ENCODE measurements at places on chromosomes 1 and 21.

- no peak for DNase-seq
Observed at GRCh38 chr1:240820816-240821215, 208.9 kb upstream of the GREM2 start.

DNA sequence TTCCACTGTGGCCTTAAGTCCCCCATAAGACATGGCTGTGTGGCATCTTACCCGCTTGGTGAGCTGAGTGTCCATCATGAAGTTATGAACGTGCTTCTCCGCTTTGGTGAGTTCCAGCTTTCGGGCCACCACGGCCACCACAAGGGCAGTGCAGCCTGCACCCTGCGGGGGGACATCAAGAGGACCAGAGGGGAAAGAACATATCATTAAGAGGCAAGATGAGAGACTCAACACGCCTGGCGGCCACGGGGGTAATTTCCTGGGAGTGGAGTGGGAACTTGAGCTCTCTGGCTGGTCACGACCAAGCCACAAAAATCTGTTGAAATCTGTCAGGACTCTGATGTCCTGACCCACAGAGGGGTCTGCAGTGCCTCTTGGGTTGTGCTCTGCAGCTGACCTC is 117.9 kb upstream of the ADAR start:
- no peak for DNase-seq

GRCh38 chr1:222523852-222524251 is 24.1 kb downstream of the HHIPL2 start:
- DNase-seq: no peak

DNA sequence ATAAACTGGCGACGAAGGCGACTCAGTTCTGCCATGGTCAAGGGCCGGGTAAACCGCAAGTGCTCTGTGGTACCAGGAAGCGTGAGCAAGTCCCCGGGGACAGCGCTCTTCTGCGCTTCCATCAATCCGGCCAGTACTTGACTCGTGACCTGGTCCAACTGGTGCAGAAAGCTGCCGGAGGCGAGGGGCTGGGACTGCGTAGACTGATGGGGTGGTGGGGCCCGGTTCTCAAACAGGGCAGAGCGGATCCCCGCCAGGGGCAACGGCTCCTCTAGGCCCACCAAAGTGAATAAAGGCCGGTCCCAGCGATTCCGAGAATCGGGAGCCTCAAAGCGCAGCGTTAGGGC is 852 bp downstream of the KTI12 start:
- DNase-seq: no peak

DNA sequence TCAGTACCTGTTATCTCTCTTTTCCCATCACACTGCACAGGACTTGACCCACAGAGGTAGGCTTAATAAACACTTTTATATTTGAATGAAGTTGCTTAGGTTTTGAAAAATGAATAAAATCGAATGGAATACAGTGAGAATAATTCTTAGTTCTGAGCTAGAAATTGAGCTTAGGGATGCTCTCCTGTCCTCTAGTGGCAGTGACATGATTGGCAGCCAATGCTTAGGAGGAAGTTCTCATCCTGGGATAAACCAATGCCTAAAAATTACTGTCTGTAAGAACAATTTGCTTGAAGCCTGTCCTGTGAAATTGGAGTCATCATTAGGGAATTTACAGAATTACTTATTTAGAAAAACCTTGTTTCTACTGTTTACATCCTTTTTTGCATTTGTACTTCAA is 21.3 kb upstream of the CYP4X1 start:
- DNase-seq: no peak

DNA sequence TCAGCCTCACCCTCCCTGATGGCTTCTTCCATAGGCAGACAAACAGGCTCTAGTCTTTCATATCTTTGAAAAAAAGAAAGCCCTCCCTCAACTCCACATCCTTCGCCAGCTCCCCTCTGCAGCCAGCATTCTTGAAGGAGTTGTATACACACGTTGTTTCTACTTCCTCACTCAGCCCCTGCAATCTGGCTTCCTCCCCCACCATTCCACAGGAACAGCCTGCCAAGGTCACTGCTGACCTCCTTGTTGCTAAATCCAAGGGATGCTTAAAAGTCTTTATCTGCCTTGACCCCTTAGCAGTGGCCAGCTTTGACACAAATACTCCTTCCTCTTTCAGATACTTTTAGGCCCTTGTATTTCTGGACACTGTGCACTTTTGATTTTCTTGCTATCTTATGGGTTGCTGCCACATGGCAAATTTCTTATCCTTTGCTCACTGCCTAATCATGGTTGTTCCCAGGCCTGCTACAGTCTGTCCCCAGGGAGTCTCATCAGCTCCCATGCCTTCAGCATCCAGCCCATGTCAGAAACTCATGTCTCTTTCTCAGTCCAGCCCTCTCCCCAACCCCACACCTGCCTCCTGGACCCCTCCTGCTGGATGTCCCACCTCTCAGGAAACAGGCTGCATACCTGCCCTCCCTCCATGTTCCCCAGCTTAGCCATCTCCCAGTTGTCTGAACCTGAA is 8.3 kb downstream of the FAM229A start:
- no peak for DNase-seq

- no peak for DNase-seq
Observed at GRCh38 chr1:181043025-181043888, 9.5 kb downstream of the MR1 start.

GRCh38 chr1:72936151-72936740 is 653.9 kb upstream of the NEGR1 start:
- no peak for DNase-seq

- no peak for DNase-seq
Observed at GRCh38 chr1:24959623-24959975, 29.5 kb upstream of the RUNX3 start.

DNA sequence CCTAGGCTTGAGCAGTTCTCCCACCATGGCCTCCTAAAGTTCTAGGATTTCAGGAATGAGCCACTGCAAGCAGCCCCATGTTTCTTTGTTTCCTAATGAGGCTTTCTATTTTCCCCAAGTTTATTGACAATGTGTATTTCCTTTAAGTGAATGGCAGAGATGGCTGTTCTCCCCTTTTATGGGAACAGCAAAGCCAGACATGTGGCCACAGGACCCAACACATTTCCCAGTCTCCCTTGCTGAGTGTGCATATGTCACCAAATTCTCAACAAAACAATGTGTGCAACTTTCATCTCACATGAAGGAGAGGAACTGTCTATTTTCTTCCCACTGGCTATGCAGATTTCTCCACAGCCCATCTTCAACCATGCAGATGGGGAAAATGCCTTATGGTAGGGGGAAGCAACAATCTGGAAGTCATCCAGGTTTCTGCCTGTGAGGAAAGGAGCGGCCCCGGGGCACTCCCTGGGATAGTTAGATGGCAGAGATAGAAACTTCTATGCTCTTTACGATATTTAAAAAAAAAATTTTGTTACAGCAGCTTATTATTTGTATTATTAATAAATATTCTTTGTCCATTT is 28.6 kb upstream of the MAP10 start:
- DNase-seq: no peak

DNA sequence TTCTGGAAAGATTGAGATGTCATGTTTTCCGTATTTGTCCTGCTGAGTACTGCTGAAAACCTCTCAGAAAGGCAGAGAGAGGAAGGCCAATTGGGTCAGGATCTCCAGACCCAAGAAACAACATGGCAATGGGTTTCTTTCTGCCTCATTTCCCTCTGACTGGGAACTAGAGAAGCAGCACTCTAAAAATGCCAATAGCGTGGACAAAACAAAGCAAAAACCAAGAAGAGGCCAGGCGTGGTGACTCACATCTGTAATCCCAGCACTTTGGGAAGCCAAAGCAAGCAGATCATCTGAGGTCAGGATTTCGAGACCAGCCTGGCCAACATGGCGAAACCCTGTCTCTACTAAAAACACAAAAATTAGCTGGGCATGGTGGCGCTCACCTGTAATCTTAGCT is 18.3 kb downstream of the TNFRSF9 start:
- no peak for DNase-seq

GRCh38 chr1:44239961-44240371 is 26.7 kb downstream of the DMAP1 start:
- DNase-seq: no peak

DNA sequence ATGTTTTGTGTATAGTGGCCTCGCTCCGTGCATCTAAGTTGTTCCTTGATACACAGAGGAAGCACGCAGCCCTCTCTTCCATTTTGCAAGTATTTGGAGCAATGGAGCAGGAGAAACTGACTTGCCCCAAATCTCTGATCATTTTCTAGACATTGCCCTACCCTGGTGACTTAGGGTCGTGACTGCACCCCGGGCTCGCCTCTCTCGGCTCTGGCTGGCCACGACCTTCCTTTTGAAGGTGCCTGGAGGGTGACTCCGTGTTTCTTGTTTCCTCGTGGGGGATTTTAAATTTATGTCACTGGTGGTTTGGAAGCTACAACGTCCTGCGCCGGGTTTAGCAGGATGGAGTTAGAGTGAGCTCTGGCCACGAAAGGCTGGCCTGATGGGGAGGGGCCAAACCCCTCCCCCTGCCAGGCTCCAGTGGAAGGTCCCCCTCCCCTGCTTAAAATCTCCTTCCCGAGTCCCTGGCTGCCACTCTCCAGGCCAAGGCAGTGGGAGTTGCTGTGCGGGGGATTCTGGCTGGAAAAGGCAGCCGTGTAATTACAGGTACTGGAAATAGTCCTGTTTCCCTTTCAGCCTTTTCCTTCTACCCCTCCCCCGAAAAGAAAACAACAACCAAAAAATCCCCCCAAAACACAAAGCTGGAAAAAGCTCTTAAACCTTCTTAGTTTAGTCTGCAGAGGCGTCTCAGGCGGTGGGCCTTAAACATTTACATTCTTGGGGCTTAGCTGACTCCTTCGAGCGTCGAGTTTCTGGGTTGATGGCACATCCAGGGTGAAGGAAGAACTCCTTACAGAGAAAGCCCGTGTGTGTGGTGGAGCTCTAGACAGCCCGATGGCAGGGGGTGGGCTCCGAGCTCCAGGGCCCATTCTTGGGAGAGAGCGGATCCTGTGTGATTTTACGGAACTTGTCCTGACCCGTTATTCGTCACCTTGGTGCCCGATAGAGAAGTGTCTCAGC is 28.1 kb downstream of the SPSB1 start:
- no peak for DNase-seq

GRCh38 chr1:55127827-55128343 is 87.3 kb downstream of the USP24 start:
- no peak for DNase-seq

- DNase-seq: no peak
Observed at GRCh38 chr1:108121358-108122143, 78.6 kb downstream of the SLC25A24 start.

DNA sequence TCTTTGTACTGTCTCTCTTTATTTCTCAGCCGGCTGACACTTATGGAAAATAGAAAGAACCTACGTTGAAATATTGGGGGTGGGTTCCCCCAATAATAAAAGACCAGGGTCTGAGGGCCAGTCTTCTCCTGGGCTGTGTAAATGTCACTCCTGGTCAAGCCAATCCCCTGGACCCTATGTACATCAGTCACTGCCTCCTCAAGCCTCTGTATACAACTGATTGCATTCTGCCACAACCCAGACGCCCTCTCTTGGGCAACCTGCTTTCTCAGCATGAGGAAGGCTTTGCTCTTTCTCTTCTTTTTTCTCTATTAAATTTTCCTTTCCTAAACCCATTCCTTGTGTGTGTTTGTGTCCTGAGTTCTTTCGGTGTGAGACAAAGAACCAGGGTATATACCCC is 84.1 kb upstream of the SERBP1 start:
- DNase-seq: no peak

DNA sequence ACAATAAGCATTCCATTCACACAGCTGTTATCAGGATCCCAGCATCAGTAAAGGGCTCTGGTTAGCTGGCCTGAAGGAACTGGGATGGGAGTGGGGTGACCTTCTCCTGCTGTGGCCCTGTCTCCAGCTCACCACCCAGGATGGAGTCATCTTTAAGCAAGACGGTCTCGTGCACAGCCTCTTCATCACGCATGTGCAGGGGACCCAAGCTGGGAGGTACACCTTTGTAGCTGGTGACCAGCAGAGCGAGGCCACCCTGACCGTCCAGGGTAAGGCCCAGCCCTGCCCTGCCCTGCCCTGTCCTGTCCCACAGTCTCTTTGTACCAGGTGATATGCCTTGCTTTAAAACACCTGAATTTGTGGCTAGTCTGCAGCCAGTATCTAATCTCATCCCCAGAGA is 24.3 kb downstream of the IGFN1 start:
- DNase-seq: no peak

- no peak for DNase-seq
Observed at GRCh38 chr1:55931081-55931940, 648.1 kb downstream of the PLPP3 start.

GRCh38 chr1:175171036-175171913 is 21.3 kb downstream of the KIAA0040 start:
- DNase-seq: no peak

- DNase-seq: no peak
Observed at GRCh38 chr1:206732508-206732907, 38.1 kb upstream of the IL19 start.

DNA sequence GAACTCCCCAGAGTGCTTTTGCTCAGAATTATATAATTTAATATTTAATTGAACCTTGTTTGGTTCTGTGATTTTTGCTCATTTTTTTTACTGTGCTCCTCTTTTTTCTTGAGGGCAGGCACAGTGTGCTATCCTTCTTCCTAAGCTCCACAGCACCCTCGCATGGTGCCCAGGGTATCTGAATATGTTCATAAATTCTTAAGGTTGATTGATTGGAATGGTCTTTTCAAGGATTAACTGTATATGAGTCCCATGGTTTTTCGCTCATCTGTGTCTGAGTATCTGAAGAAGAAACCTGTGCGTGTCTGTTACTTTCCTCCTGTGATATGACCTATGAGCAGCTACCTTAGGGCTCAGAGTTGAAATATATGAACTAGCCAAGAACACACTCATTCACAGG is 393.7 kb downstream of the HLX start:
- DNase-seq: no peak

GRCh38 chr21:25171438-25171837 is 435.8 kb downstream of the MRPL39 start:
- no peak for DNase-seq

GRCh38 chr1:202225131-202225530 is 31.5 kb downstream of the LGR6 start:
- DNase-seq: no peak
